Activated CD8-positive, alpha-beta T cell treated with anti-CD3 and anti-CD28 coated beads for 36 hours (primary cell): ENCODE measurements at places on chromosomes 7 and 10.

- no peak for DNase-seq
These were observed 341.7 kb upstream of the SEMA3D start for GRCh38 chr7:85528581-85528980.

GRCh38 chr7:101399759-101400158, 37.1 kb downstream of the COL26A1 start:
- no peak for DNase-seq

DNA sequence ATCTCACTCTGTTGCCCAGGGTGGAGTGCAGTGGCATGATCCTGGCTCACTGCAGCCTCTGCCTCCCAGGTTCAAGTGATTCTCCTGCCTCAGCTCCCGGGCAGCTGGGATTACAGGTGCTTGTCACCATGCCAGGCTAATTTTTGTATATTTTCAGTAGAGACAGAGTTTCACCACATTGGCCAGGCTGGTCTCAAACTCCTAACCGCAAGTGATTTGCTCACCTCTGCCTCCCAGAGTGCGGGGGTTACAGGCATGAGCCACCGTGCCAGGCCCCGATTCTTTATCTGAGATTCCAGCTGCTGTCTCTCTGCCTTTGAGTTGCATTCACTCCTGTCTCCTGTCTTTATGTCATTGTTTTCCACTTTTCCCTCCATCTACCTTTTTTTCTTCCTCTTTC, 168.7 kb downstream of the TMEM178B start:
- no peak for DNase-seq

DNA sequence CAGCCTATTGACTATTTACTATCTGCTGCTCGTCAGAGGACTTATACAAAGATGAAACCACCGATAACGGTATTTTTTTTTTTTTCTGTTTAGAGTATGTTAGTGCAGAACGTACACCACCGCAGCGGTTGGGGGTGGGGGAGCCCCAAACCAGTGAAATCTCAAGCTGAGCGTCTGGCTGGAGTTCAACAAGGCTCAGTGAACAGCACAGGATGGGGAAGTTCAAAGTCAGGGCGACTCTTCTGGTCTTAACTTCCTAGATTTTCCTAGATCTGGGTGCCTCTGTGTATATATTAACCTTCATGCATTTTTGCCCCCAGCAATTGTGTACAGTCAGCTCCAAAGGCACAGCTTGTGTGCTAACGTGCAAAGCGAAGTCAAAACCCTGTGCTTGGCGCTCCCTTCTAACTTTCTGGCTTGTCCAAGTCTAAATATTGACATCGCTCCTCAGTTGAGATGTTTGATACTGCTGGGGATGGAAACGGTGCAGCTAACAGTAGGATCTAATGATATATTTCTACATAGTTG, 1.1 kb downstream of the RHOBTB1 start:
- peak; percentile 60 for DNase-seq
